ENCODE measurements at places on chromosomes 13 and 19. TPM values are rescaled to one million over a fixed set of nuclear protein-coding genes. Genes with fewer than 3 reads are reported as not detected.

The ZNF229 gene
- total RNA-seq = 3.8 TPM

The KLF1 gene
- not detected for total RNA-seq

The LRRC25 gene
- 14.4 TPM for total RNA-seq

The KIR3DL2 gene
- 0.42 TPM for total RNA-seq

The SIGLEC5 gene
- 11.0 TPM for total RNA-seq

The SH2D3A gene
- total RNA-seq = 24.2 TPM

The CD177 gene
- not detected for total RNA-seq

The SMAD9 gene
- total RNA-seq = 9.2 TPM

The ISOC2 gene
- total RNA-seq = 49.4 TPM

The SHC2 gene
- total RNA-seq = 16.8 TPM

The C19orf81 gene
- total RNA-seq = not detected

The IGLON5 gene
- total RNA-seq = not detected

The ZNF324 gene
- 7.1 TPM for total RNA-seq

The HRC gene
- total RNA-seq = 0.26 TPM

The DYRK1B gene
- 25.0 TPM for total RNA-seq

The OSCAR gene
- 57.1 TPM for total RNA-seq

The C13orf42 gene
- total RNA-seq = 0.16 TPM

The CNN1 gene
- total RNA-seq = 33.1 TPM

The SYDE1 gene
- 17.5 TPM for total RNA-seq

The LRRC4B gene
- total RNA-seq = 3.2 TPM

The RASGRP4 gene
- total RNA-seq = 5.3 TPM

The CYP2S1 gene
- 22.5 TPM for total RNA-seq

The UCHL3 gene
- total RNA-seq = 22.8 TPM

The ZNF235 gene
- 5.2 TPM for total RNA-seq

The DMWD gene
- total RNA-seq = 49.3 TPM

The KIR2DL1 gene
- 0.47 TPM for total RNA-seq

The MUC16 gene
- total RNA-seq = 1.1 TPM

The ARMC6 gene
- total RNA-seq = 37.9 TPM

All from left lung (tissue), 14 donors.